Immature natural killer cell (primary cell): ENCODE measurements at places on chromosomes 16 and 17.

DNA sequence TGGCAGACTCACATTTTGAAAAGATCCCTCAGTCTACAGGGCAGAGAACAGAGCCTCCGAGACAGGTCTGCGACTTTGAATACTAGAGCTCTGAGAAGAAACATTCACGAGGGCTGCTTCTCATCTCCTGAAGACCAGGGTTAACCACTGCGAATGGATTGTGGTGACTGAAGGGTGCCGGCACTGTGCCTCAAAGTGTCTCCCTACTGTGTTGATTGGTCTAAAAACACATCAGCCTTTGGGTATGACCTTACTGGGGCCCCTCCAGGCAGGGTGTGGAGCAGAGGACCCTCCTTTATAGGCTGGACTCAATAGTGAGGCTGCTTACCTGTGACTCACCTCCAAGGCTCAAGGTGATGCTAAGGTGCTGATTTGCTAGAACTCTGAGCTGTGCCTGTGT, 2.6 kb upstream of the LGALS9 start:
- no peak for DNase-seq

DNA sequence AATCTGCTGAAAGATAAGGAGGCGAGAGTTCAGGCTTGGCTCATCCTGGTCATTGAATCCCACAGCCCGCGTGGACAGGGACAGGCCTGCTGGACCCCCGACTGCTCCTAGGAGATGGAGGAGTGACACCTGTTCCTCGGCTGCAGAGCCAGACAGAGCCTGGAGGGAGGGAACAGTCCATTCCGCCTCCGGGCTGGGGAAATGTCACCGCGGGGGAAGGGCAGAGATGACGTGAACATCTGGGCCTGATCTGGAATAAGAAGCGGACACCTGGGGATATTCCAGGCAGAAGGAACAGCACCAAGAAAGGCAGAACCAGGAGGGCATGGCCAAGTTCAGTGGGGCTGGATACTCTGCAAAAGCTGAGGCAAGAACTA, 1.5 kb downstream of the ZNF747 start:
- no peak for DNase-seq

DNA sequence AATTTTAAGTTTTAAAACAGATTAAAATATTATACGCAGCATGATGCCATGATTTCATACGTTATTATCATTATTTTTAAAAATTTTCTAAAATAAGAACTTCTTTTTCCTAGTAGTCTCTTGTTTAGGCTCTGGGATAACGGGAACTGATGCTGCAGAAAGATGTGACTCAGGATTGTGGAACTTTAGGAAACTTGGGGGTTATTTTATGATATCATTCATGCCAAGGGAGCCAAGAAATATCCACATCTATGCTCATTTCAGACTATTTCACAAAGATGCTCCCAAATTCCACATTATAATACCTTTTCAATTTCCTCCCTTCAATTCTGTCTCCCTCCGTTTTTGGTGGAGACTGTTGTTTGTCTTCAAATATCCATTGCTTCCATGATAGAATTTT, 236.4 kb downstream of the HS3ST3A1 start:
- DNase-seq, result no peak

DNA sequence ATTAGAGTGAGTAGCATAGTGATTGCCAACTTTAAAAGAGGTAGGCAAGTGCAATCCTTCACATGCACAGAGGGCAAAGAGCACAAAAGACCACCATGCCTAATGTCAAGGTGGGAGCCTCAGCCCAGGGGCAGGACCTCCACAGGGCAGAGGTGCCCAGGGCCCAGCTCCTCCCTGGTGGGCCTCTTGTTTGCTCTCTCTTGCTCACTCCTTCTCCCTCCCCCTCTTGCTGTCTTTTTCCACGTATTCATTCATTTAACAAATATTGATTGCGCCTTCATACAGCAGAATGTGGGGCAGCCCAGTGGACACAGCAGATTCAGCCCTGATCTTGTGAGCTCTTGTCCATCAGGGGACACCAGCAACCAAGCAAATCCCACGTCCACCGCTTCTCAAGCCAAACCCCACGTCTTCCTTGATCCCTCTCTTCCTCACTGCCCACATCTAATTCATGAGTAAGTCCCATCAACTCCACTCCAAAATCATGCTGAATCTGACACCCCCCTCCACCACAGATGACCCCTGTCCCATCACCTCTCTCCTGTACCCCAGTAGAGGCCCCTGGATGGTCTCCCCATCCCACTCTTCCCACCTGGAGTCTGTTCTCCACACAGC, 44.1 kb upstream of the RPL38 start:
- DNase-seq, result no peak
